G401 (cell line): ENCODE measurements at places on chromosomes 7 and 10. TPM values are rescaled to one million over a fixed set of nuclear protein-coding genes. Genes with fewer than 3 reads are reported as not detected.

DNA sequence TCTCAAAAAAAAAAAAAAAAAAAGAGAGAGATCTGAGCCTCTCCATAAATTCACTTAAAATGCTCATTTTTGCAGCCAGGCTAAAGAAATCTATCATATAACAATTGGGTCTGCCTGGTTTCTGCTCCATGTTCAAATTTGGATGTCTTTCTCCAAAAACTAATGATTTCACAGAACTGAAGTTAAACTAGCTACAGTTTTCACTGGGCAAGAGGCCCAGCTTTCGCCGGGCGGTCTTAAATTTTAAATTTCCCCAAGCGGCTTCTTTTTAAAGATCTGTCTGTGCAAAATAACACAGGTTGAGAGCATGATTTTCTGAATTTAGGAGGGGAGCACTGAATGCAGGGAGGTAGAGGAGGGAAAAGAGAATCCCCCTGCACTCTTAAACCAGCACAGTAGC lies 603.4 kb downstream of the KCNMA1 start:
- no peak for DNase-seq

The LRRN3 gene
- 4.4 and 5.8 TPM in 2 replicates for total RNA-seq

- no peak for DNase-seq
Observed at GRCh38 chr10:51031950-51032349, 42.3 kb upstream of the PRKG1 start.

The NIPSNAP2 gene
- 36.2 and 79.2 TPM in 2 replicates for total RNA-seq

The ZNF438 gene
- 1.0 and 9.6 TPM in 2 replicates for total RNA-seq

The DPCD gene
- 361 and 419 TPM in 2 replicates for total RNA-seq

DNA sequence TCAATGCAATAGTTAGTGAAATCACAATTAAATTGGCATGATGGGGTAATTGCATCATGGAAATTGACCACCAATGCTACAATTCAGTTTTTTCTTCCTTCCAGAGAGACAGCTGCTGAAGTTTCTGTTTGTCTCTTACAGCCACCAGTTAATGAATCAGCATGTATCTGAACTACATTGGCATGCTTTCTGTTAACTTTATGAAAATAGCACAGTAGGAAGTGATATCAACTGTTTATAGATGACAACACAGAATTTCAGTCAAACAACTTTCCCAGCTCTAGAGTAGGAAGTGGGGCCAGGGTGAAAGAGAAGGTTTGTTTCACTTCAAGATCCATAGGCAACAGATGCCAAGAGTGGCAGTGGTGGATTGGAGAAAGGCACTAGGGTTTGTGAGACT lies 339.6 kb upstream of the VWC2 start:
- DNase-seq = no peak

DNA sequence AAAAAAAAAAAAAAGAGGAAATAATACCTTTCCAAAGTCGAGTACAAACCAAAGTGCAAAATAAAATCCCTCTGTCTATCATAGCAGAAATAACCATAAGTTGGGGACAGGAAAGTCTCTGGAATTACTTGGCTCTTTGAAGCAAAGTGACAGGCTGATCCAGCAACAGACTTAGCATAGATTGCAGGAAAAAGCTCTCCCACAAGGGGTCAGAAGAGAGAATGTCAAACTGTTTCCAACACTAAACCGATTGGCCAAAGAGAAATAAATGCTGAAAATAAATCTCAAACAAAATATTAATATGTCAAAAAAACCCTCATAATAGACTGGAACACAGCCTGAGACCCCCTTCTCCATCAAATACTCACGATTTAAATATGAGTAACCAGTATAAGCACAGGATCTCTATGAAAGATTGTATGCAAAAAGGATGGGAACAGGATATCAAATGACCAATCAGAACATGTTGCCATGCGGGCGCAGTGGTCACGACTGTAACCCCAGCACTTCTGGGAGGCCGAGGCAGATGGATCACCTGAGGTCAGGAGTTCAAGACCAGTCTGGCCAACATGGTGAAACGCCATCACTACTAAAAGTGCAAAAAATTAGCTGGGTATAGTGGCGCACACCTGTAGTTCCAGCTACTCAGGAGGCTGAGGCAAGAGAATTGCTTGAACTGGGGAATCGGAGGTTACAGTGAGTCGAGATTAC lies 1000.7 kb upstream of the LRRN3 start:
- no peak for DNase-seq

DNA sequence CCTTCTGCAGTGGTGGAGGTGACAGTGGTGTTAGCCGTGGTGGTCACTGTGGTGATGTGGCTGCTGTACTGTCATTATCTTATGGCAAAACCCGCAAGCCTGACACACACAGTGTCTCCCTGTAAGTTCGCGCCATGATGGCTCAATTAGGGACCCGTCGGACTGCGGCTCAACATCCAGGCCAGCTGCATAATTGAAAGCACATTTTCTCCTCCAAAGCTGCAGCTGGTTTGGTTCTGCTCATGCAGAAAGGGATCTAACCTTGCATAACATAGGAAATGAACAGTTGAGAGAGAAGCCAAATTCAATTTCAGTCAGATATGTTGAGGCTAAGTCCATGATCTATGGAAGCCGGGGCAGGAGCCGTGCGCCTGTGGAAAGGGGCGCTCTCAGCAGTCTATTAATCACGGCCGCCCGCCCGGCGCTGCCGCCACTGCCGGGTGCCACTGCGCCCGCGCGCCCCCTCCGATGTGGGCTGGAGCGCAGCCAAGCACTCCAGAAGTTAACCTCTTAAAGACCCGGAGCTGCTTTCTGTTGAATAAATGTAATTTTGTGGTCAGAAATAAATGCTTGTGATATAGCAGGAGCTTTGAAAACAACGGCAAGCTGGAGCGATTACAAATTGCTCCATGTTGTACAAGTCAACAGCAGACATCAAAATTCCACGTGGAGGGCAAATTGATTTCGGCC lies 227.7 kb downstream of the CUX1 start:
- peak; percentile 38 for DNase-seq

The MKI67 gene
- total RNA-seq = 9.2 and 13.8 TPM in 2 replicates

GRCh38 chr7:158911145-158911544 lies 54.8 kb downstream of the DYNC2I1 start:
- no peak for DNase-seq

DNA sequence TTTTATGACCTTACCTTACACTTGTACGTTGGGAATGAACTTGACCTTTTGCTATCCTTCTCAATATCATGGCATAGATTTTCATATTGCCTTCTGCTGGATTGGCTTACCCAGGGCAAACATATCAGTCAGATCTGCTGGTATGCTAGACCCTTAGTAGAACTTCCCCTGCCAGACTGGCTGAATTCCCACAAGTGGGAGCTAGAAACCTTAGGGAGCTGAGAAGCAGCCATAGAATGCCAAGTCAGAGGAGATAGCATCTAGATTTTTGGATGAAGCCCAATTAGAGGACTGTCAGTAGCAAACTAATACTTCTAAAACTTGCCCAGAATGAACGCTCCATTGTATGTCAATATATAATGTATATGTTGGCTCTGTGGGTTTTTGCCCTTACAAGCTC lies 385.0 kb downstream of the NXPH1 start:
- DNase-seq = no peak

DNA sequence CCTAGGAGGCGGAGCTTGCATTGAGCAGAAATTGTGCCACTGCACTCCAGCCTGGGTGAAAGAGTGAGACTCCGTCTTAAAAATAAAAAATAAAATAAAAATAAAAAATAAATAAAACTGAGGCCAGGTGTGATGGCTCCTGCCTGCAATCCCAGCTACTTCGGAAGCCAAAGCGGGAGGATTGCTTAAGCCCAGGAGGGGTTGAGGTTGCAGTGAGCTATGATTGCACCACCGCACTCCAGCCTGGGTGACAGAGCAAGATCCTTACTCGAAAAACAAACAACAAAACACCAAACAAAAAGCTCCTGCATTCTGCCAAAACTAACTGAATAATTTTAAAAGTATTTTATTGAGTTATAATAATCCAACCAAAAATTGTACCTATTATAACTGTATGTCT lies 36.2 kb downstream of the AGAP4 start:
- DNase-seq = no peak

- no peak for DNase-seq
Observed at GRCh38 chr7:137506031-137506430, 162.5 kb upstream of the PTN start.

- DNase-seq = no peak
Observed at GRCh38 chr10:76974017-76974691, 663.5 kb downstream of the KCNMA1 start.

GRCh38 chr7:94510582-94511496 lies 1.2 kb downstream of the CASD1 start:
- peak; percentile 68 for DNase-seq

- no peak for DNase-seq
Observed at GRCh38 chr7:136074843-136075242, 97.7 kb upstream of the MTPN start.

GRCh38 chr10:27241010-27241651 lies 534 bp upstream of the ACBD5 start:
- DNase-seq = peak; percentile 52
